ENCODE measurements at places on chromosomes 12 and 14.

GRCh38 chr12:3935078-3935477, 61.9 kb upstream of the PARP11 start:
- DNase-seq, result no peak

DNA sequence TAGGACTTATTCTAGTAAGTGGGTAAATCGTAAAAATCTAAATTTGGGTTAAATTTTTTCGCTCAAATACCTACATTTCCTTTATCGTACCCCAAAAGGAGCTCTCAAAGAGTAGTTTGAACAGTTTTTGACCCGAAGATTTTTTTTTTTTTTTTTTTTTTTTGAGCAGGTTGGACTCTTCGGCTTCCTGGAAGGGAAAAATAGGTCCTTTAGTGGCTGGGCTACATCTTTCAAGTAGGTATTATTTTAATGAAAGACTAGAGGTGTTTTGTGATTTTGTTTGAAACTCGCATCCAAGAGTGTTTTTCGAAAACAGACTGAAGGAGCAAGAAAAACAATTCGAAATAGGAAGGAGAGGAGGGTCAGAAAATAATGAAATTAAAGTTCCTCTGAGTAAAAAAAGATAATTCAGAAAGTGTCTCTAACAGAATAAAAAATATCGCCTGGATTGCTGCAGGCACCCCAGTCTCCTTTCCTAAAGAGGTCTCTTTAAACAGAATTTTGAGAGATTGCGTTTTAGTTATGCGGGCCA, 6.0 kb downstream of the CDKN1B start:
- peak; percentile 43 for DNase-seq

DNA sequence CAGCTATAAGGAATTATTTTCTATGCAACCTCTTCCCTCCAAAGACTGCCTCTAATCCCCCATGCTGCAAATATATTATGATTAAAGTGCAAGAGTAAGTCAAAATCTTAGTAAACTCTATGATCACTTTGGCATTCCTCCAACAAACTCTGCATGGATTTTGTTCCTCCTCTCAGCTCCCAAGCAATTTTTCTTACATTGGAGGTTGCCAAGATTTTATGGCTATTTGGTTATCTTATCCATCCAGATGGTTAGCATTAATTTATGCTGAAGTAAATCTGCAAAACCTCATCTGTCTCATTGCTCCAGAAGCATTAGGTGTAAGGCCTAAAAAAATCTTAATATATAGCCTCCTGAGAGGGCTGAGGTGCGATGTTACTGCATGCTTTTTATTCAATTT, 228.1 kb downstream of the CHST11 start:
- DNase-seq, result peak; percentile 26

DNA sequence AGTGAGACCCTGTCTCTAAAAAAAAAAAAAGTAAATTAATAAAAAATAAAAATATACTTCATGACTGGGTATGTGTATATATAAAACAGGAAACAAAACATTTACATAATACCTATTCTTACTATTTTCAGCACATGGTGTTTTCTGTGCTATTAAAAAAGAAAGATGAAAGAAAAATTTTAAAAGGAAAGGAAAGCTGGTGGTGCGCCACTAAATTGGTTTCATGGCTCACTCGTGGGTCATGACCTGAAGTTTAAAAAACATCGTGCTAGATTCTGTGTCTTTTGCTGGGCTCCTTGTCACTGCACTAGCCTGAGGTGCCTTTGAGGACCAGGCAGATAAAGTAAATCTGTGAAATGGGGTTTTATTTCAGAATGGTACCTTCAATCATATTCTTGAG, 69.8 kb downstream of the IFT43 start:
- DNase-seq, result no peak

GRCh38 chr12:107267604-107268003, 174.3 kb upstream of the CRY1 start:
- no peak for DNase-seq

- no peak for DNase-seq
These were observed 26.9 kb upstream of the PYGL start for GRCh38 chr14:50970886-50971781.

DNA sequence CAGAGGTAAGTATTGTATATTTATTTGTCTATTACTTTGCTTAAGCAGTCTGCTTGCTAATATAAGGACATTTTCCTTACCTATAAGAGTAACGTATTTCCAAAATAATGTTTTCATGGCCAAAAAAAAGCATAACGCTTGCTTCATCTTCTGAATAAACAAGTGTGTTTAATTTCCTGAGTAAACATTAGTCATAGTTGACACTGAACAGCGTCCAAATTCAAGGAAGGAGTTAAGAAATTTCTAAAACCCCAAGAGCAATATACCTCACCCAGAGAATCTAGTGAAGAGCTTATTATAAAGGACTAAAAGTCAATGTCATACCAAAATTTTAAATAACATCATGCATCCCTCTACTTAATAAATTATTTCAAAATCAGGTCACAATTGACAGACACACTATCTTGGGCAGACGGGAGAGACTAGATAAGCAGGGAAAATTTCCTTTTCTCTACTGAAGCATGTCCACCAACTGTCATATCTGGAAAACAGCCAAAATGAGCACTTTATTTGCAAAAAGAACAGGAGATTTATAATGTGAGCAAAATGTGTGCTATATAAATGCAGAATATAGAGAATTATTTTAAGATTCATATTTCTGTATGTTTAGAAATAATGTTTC, 25.1 kb downstream of the ANKS1B start:
- DNase-seq, result peak; percentile 30

DNA sequence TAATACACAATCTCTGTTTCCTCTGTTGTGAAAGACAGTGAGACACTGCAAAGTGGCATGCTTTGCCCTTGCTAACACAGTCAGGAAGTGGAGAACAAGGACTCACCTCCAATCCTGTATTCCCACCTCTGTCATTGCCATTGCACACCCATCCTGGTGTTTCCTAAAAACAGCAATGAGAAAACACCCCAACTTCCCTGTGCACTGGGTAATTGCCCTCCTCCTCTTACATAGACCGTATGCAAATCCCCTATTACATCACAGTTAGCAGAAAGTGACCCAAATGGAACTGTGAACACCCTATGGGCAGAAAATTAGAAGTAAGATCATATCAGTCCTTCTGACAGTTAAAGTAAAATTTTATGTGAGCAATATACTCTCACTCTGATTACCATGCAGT, 355.5 kb downstream of the BCL11B start:
- no peak for DNase-seq

DNA sequence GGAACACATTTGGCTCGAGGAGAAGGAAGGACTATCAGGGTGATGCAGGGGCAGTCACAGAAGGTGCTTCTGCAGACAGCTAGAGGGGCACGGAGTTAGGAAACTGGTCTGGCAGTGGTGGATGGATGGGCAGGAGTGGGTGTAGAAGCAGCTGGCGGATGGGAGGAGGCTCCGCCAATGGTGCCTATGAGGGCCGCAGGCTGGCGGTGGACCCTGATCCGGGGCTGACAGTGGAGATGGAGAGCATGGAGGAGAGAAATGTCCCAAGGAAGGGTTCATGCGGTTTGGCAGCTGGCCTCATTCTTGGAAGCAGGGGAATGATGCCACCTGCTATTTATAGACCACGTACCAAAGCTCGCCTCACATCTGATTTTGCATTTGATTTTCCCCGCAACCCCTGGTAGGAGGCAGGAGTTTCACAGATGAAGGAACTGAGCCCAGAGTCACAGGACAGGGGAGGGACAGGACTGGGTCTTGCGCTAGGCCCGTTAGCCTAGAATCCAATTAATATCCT, 237.1 kb downstream of the FOXN3 start:
- DNase-seq, result peak; percentile 47

DNA sequence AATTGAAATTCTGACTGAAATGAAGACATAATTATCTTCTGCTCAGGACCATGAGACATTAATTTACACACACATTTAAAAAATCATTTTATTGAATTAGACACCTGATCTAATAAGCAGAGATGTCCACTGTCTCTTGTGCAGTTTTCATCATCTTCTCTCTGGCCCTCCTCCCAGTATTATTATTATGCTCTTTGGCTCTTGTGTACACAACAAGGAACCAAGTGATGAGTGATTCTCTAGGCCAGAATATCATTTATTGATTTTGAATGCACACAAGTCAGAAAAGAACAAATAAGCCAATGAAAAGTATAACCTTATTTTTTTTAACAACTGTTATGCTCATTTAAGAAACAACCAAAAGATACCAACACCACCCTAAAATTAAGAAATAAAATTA, 244.7 kb upstream of the KRR1 start:
- no peak for DNase-seq

GRCh38 chr12:46915082-46915481, 89.3 kb upstream of the SLC38A4 start:
- peak; percentile 99 for DNase-seq

- no peak for DNase-seq
These were observed 8.3 kb downstream of the ITPK1 start for GRCh38 chr14:93107453-93107852.

- no peak for DNase-seq
These were observed 181.4 kb downstream of the EFCAB11 start for GRCh38 chr14:89773151-89773550.

- DNase-seq, result no peak
These were observed 49.7 kb downstream of the LIN52 start for GRCh38 chr14:74134484-74134883.

- no peak for DNase-seq
These were observed 5.1 kb downstream of the E2F7 start for GRCh38 chr12:77060136-77060882.

DNA sequence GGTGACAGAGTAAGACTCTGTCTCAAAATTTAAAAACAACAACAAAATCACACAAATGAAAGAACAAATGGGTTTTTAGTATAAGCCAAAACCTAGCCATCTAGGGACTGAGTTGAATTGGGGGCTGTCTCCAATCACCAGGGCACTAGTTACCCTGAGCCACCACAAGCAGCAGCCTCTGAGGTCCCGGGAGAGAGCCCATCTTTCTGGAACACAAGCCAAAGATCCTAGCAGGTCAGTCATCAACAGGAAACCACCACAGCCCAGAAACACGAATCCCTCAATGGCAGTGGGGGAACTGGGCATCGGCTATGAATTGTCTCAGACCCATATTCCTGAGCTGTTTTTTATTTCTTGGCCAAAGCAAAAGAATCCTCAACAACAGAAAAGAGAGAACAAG, 75.3 kb downstream of the KDM2B start:
- DNase-seq, result peak; percentile 53

GRCh38 chr12:4164559-4165558, 108.7 kb upstream of the CCND2 start:
- peak; percentile 63 for DNase-seq

DNA sequence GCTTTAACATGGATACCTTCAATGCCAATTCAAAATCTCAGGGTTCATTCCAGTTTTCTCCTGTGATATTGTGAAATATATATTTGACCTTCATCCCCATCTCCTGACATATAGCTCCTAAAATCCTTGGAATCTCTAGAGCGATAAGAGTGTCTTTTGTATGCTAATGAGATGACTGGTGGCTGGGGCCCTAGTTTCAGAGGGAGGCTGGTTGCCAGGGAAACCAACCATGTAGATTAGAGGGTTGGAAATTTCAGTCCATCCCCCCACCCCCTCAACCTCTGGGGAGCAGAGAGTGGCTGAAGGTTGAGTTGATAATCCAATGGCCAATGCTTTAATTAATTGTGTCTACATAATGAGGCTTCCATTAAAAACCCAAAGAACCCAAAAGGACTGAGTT, 59.4 kb downstream of the SDR9C7 start:
- DNase-seq, result no peak

GRCh38 chr14:101876555-101876938, 87.8 kb upstream of the DYNC1H1 start:
- DNase-seq, result no peak

DNA sequence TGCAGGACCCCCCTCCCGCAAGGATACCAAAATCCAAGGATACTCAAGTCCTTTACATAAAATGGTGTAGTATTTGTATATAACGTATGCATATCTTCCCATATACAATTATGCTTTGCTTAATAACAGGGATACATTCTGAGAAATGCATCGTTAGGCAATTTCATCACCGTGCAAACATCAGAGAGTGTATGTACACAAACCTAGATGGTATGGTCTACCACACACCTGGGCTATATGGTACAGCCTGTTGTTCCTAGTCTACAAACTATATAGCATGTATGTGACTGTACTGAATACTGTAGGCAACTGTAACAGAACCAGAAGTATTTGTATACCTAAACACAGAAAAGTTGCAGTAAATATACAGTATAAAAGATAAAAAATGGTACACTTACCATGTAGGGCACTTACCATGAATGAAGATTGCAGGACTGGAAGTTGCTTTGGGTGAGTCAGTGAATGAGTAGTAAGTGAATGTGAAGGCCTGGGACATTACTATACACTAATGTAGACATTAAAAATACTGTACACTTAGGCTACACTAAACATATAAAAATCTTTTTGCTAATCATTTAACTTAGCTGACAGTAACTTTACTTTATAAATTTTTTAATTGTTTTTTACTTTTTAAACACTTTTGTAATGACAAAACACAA, 141.1 kb downstream of the SLC41A2 start:
- DNase-seq, result no peak

DNA sequence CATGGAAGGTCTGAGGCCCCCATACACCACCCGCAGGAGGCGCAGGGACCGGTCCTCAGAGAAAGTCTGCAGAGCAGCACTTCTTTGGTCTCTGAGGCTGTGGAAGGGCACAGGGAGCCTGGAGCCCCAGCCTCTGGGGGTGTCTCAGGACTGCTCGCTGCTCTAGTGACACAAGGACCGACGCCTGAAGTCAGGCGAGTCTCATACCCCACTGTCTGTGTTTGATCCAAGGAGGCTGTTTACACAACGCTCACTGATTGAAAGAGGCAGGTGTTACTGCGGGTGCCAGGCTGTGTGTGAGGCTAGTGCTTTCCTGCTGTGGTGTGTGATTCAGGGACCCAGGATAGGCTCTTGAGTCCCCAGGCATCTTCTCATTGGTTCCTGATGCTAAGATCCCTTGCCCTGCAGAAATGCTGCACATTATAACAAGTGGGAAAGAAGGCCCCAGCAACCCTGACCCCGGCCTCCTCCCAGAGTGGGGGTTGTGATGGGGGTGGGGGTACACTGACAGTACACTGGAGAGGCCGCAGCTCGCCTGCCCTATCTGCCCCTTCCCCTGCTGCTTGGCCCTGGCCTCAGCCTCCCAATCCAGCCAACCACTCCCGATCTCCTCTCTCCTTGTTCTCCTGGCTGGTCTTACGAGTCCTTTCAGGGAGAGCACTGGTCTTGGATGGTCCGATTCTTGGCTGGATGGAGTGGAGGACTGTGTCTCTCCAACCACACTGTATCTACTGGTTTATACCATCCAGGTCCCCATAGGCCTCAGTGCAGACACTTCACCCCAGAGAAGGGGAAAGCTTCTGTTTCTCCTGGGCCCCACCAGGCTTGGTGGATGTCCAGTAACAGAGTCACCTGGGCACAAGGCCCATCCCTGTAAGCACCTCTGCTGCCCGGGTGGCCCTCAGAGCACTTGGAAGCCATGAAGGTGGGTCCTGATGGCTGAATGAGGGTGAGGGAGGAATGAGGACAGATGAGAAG, 6.6 kb downstream of the CACNA2D4 start:
- peak; percentile 96 for DNase-seq

- DNase-seq, result no peak
These were observed 89.4 kb downstream of the SUDS3 start for GRCh38 chr12:118465706-118466105.

GRCh38 chr14:30935445-30935844, 61.1 kb downstream of the COCH start:
- no peak for DNase-seq

- DNase-seq, result no peak
These were observed 54.1 kb downstream of the FBRSL1 start for GRCh38 chr12:132544080-132544397.
